Muscle of back (tissue), 13 donors: ENCODE measurements at places on chromosomes 1 and 21.
A peak's percentile ranks its signal among the peaks of the same experiment; 100 is the strongest.

DNA sequence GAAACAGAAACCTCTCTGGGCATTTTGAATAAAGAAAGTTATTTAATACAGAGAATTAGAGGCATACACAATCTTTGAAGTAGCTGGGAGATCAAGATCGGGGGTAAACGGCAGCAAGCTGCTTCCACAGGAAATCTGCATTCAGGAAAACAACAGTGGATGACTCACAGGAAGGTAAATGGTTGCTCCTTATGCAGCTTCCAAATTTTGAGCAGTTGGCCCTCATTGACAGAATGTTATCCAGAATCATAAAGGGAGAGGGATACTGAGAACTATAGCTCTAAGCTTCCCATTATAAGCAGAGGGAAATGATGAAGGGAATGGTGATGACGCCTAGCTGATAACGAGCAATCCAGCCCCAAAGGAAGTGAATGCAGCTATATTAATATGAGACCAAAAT is 28.6 kb downstream of the ZMYND12 start:
- DNase-seq = no peak

DNA sequence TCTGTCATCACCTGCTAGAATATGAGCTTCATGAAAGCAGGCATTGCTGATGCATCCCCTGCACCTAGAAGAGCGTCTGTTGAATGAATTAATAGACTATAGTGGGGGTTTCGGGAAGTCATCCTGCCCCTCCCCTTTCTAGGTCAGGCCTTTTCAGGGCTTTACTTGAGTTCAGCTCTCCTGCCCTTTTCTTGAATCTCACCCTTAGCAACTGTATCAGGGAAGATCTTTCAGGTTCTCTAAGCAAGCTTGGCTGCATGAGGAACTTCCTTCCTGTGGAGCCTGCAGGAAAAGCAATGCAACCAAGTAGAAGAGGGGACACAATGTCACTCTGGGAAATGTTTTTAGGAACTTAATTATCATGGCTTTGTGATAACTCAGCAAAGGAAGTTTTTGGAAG is 27.2 kb upstream of the KIAA0040 start:
- DNase-seq = no peak

DNA sequence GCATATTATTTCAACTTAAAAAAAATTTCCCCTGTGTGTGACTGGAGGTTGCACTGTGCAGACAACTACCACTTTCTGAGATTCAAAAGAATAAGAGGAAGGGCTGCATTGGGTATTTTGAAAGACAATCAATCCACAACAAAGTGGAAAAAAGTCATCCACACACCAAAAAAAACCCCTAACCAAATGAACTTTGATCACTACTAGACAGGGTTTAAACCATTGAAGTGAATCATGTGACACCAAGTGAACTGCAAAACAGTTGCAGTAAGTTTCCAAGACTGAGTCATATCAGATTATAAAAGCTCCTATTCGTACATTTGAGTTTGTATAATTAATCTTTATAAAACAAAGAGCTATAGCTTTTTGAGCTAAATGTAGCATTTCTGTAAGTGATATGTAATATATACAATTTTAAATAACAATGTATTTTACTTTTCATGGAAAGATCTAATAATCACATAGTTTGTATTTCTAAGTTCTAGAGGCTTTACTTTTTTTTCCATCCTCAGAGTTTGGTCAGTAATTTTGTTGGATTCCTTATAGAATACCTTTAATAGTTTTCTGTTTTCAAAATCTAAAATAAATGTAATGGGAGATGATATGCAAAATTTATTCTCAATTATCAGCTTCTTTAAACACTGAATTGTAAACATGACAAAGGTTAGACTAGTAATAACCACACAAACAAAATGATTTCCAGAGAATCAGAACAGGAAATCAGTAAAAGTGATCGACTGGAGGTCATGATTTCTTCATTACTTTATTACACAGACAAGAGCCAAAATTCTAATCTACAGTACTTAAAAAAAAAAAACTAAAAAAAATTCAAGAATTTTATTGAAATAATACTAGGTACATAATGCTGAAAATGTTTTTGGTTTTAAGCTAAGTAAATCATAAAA is 50.5 kb upstream of the GFI1 start:
- no peak for DNase-seq

- DNase-seq = no peak
Measured at GRCh38 chr1:33097137-33097611, 16.2 kb downstream of the AZIN2 start.

- DNase-seq = peak; percentile 86
Measured at GRCh38 chr1:24390924-24391782, 22.4 kb downstream of the STPG1 start.

- DNase-seq = no peak
Measured at GRCh38 chr21:27371975-27372331, 405.1 kb upstream of the ADAMTS5 start.

DNA sequence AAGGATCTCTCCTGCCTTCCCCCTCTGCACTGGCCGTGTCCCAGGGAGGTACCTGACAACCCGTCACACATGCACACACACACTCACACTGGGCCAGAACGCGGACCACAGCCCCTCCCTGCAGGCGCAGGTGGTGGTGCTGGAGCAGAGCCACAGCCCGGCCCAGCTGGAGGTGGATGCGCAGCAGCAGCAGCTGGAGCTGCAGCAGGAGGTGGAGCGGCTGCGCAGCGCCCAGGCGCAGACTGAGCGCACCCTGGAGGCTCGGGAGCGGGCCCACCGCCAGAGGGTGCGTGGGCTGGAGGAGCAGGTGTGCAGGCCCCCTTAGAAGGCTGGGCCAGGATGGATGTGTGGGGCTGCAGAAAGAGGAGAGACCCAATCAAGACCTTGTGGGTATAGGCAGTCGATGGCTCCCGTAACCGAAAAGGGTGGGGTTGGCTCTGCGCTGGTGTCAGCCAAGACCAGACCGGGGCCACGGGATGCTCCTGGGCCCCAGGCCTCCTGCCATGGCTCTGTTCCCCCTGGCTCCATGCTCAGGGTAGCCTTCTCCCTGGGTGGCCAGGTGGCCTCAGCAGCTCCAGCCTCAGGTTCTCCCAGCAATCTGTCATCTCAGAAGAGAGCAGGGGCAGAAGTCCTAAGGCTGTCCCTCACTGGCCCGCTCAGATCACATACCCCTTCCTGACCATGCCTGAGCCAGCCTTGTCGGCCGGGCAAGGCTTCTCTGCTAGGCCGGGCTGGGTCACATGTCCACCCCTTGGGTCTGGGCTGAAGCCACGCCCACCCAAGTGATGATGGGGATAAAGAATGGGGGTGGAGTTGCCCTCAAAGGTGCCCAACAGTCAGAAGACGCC is 8.9 kb downstream of the MFAP2 start:
- DNase-seq = peak; percentile 75
